ENCODE measurements at places on chromosomes 16 and 17.
A peak's percentile ranks its signal among the peaks of the same experiment; 100 is the strongest.

DNA sequence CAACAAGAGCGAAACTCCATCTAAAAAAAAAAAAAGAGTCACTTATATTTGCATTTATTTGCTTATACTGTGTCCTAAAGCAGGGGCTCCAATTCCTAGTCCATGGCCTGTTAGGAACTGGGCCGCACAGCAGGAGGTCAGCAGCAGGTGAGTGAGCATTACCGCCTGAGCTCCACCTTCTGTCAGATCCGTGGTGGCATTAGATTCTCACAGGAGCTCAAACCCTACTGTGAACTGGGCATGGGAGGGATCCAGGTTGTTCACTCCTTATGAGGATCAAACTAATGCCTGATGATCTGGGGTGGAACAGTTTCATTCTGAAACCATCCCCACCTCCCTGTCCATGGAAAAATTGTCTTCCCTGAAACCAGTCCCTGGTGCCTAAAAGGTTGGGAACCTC, 24.9 kb downstream of the ITGB3 start:
- no peak for DNase-seq

- no peak for DNase-seq
Measured at GRCh38 chr16:29708917-29709600, 30.1 kb downstream of the QPRT start.

- no peak for DNase-seq
Measured at GRCh38 chr17:22671110-22671509, 978.8 kb downstream of the KCNJ18 start.

- DNase-seq, result no peak
Measured at GRCh38 chr16:60329108-60329507, 1595.0 kb upstream of the GOT2 start.

DNA sequence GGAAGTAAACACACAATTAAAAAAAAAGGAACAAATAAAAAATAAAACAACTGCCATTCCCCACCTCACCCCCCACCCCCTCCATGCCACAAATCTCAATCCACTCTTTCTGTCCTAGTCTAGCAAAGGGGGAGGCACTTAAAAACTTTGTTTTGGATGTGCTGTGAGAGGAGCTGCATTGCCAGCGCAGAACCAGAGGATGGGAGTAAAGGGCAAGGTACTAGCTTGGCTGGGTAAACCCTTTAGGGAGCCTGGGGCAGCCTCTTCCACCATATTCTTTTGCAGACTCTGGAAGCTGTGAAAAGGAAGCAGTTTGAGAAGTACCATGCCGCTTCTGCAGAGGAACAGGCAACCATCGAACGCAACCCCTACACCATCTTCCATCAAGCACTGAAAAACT, 1.4 kb downstream of the MRPS7 start:
- no peak for DNase-seq

DNA sequence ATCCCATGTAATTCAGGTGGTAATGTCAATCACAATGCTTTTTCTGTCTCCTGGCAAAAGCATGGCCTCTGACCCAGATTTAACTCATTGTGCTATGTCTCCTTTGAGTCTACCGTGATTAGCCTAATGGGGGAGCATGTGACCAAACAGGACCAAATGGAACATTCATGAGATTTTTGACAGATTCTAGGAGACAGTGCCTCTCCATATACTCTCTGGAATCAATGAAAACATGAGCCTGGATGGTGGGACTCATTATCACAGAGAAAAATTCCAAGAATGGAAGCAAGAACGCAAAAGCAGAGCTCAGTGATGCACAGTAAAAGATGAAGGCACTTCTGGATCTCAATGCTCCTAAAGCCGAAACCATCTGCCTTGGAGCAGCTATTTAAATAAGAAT, 307.9 kb upstream of the MON1B start:
- DNase-seq, result no peak

- no peak for DNase-seq
Measured at GRCh38 chr16:6081320-6081976, 983.9 kb upstream of the EEF2KMT start.

GRCh38 chr17:67532326-67532871, 155.3 kb downstream of the PITPNC1 start:
- DNase-seq, result no peak

DNA sequence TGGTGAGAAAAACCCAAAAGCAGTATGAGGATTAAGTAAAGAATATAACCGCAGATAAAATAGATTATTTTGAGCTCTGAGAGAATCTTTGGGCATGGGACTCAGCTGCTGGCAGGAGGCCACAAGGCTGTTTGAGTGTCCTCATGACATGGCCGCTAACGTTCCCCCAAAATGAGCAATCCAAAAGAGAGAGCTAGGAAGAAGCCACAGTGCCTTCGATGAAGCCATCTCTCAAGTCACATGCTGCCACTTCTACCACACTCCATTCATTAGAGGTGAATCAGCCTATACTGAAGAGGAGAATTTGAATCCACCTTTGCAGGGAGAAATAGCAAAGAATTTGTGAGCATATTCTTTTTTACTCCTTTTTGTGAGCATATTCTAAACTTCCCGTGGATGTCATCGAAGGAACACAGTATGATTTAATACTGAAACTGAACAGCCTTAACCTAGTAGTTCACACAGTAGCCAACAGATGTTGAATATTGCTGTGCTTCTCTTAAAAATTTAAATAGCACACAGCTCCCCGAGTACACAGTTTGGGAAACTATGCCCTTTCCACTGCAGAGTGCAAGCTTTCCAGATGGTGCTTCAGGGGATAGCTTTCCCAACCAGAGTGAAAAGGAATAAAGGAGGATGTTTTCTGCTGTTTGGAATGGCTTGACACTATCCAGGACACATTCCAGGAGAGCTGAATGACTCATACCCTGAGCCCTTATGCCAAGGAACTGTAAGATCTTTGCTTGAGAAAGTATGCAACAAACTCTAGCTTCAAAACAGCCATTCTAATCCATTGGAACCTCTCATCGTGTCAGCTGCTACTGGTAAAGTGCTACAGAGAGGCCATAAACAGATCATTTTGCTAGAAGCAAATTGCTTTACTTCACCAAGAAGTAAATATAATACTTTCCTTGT, 33.9 kb downstream of the ANKFY1 start:
- no peak for DNase-seq

DNA sequence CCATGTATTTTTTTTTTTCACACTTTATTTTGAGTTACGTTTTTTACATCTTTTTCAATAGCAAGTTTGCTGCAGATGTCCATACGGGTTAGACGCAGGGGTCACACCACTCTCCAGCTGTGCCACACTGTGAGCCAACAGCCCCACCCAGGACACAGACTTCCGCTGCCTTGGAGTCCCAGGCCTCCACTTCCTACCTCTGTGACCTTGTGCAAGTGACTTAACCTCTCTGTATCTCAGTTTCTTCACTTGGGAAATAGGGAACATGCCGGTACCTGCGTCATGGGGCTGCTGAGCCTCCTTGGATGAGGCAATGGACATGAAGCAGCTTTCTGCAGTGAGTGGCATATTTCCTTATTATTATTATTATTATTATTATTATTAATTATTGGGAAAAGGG, 3.3 kb upstream of the PITPNA start:
- DNase-seq, result no peak

- DNase-seq, result no peak
Measured at GRCh38 chr17:80527016-80527645, 17.5 kb upstream of the RPTOR start.

DNA sequence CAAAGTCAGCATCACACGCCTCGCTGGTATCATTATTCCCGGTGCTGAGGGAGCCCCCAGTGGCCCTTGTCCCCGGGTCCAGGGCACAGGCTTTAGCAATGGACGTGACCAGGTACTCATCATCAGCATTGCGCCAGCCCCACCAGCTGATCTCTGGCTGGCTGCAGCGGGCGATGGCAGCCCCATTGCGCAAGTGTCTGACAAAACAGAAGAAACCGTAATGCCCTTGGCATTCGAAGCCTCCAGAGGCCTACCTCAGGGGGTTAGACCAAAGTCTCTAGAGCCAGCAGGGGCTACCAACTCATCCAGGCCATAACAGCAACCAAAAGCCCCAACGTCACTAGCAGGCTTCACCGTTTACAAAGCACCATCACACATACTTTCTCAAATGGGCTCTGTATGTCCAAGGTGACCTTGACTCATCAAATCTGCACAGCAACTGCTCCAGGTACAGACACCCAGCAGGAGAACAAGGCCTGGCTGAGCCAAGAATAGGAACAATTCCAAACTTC, 7.3 kb downstream of the MTMR4 start:
- no peak for DNase-seq

DNA sequence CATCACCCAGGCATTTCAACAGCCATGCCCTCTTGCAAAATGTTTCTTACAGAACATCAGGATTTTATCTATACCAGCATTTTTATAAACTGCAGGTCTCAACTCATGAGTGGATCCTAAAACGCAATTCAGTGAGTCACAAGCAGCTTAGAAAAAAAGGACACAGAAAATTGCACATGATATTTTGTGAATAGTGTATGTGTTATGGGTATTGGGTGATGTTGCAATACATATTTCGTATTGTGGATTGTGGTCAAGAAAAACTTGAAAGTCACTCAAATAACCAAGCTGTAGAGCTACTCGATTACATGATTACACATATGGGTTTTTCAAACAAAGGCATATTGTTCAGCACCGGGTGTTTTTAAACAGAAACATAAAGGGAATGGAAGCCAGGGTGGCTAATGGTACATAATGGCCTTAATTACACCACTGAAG, 1.4 kb downstream of the WIPI1 start:
- no peak for DNase-seq

DNA sequence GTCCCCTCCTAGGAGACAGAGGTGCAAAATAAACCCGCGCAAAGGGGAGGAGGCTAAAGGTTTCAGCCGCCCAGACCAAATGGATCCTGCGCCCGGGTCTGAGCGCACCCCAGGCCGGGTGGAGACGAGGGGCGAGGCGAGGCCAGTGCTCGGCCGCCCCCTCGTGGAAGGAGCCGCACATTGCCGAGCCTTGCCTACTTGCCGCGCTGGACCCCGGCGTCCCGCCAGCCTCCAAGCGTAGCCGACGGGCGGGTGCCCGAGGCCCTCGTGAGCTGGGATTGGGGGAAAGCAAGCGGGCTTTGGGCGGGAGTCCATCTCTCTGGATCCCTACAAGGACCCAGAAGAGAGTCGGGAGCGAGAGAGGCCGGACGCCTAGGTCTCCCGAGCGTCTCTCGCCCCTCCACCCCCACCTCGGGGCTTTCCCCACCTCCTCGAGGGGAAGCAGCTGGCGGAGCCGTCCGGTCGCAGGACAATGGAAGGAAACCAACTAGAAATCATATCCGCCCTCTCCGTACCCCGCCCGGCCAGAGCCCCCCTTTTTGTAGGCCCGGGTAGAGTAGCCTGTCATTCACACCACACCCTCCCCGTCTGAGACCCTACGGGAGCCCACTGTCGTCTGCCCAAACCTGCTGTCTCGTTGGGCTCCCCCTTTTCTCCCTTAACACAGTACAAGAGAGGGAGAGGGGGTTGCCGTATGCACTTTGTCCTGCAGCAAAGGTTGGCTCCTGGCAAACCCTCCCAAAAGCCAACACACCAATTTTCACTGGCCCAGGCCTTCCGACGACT, 664 bp upstream of the BCL6B start:
- peak; percentile 75 for DNase-seq

DNA sequence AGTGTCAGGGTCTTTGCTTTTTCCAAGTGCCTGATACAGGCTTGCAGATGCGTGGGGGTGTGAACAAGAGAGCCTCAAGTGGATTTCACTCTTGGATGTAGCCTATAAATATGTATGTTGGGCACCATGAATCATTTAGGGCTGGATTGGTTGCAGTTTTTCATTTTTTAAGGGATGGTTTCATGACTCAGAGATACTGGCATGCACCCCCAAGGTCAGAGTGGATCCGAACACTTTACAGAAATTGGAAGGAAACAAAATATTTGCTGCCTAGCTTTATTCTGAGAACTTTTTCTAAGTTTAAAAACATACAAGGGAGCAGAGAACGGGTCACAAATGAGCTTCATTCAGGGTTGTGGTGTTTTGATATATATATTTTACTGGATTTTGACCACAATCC, 436.8 kb upstream of the ERCC4 start:
- no peak for DNase-seq

GRCh38 chr17:68334393-68334792, 43.1 kb downstream of the ARSG start:
- no peak for DNase-seq

DNA sequence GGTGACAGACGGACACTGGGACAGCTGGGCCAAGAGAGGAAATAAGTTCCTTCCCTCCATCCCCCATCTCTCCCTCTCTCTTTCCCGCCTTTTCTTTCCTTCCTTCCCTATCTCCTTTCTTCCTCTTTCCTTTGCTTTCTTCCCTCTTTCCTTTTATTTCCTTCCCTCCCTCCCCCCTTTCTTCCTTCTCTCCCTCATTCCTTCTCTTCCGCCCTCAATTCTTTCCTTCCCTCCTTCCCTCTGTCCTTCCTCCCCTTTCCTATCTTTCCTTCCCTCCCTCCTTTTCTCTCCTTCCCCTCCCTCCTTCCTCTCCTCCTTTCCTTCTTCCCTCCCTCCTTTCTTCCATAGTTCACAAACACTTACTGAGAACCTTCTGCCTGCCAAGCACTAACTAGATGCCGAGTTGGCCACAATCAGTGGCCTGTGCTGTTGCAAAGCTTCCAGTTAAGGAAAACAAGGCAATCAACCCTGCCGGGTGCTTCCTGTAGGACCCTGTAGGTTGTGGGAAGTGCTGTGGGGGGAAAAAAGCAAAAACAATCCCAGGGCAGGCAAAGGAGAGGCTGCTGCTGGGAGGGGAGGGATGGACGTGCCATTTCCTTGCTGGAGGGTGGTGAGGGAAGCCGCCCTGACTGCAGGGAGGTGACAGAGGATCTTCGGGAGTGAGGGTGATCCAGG, 31.7 kb downstream of the ABCC6 start:
- no peak for DNase-seq

DNA sequence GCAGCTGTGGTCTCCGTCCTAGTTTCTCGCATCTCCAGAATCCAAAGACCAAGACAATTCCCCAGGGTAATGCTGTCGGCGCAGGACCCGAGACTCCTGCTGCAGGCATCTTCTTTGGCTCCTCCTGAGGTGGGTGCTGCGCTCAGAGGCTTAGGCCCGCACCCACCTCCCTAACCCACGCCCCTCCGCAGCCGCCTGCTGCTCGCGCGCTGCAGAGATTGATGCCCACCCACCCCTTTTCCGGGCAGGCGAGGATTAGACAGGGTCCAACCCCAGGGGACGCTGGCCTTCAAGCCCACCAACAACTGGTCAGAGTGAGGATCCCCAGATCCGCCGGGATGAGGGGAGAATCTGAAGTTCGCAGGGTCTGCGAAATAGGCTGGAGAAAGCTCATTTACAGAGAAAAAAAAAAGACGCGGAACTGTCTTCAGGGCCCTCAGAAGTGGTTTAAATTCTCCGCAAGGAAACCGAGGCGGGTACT, 27.9 kb downstream of the SLFN11 start:
- no peak for DNase-seq

DNA sequence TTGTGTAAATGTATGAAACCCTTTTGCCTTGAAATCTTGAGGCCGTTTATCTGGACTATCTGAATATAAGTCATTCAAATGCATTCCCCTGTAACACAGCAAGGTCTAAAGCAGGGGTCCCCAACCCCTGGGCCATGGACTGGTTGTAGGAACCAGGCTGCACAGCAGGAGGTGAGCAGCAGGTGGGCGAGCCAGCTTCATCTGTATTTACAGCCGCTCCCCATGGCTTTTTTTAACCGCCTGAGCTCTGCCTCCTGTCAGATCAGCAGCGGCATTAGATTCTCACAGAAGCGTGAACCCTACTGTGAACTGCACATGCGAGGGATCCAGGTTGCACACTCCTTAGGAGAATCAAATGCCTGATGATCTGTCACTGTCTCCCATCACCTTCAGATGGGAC, 24.1 kb downstream of the DNAH3 start:
- no peak for DNase-seq
